Neural crest cell (in vitro differentiated cells): ENCODE measurements at places on chromosomes 5 and 9. TPM values are rescaled to one million over a fixed set of nuclear protein-coding genes. Genes with fewer than 3 reads are reported as not detected.
A peak's percentile ranks its signal among the peaks of the same experiment; 100 is the strongest.

GRCh38 chr5:85479849-85480248 is 1095.2 kb upstream of the EDIL3 start:
- no peak for DNase-seq

- no peak for DNase-seq
Observed at GRCh38 chr9:129934780-129935179, 99.5 kb downstream of the USP20 start.

GRCh38 chr9:126534431-126535186 is 79.1 kb upstream of the LMX1B start:
- no peak for DNase-seq

- no peak for DNase-seq
Observed at GRCh38 chr5:55633574-55634208, 78.4 kb downstream of the SLC38A9 start.

DNA sequence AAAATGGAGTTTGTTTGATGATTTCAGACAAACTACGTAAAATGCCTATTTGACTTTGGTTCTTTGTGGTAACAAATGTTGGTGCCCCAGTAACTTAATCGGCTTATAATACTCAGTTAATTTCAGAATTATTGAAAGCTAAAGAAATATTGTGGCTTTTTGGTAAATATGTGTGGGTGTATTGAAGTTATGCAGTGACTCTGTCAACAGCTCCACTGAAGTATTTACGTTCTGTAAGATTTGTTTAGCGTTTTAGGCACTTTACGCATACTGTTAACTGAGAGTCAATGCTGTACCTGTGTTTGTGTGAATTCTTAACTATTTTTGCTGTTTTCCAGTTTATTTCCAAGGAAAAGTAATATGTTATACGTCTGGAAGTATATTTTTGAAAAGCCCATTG is 2.2 kb downstream of the RAD23B start:
- DNase-seq: no peak

- DNase-seq: no peak
Observed at GRCh38 chr5:112349371-112349770, 69.7 kb downstream of the EPB41L4A start.

- no peak for DNase-seq
Observed at GRCh38 chr5:50365426-50366251, 75.4 kb downstream of the EMB start.

GRCh38 chr9:37904445-37905130 is 661 bp upstream of the SLC25A51 start:
- DNase-seq: no peak

DNA sequence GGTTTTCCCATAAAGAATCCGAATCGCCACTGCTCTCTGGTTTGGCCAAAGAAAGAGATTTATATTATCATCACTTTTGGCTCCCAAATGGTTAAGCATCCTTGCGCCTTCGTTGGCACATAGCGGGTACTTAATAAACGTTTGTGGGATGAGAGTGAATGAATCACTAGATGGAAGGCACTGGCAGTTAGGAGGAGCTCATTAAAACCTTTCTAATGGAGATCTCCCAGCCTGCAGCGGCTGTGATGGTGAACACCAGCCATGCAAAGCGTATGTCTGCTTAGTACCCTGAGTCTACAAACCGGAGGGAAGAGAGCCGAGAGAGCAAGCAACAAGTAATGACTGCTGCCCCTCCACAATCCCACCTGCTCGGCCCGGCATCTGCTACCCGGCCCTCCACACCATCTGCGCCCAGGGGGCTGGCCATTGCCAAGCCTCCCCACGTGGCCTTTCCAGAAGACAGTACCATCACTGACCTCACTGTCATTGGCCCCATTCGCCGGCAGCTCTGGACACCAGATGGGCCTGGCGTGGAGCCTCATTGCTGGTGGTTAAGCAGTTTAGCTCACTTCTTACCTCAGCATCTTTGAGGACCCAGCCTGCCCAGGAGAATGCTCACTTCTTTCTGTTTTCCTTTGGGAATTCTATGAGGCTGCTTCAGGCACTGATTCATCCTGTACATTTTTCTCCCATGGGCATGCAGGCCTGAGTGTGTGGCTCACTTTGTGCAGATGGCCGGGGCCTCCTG is 39.3 kb upstream of the ANKRD33B start:
- no peak for DNase-seq

DNA sequence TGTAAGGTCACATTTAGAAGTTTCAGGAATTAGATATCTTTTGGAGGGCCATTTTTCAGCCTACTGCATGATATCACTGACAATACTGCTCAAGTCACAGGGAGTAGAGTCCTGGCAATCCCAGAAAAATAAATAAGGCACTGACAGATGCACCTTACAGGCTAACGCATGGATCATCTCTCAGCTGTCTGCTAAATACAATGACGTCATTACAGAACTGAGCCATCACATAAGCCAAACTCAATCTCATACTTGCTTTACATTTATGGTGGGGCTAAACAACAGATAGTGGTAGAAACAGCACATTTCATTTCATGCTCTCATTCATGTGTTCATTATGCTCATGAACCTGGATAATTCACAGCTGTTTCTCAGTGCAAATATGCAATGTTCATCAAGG is 243.7 kb downstream of the SEMA5A start:
- no peak for DNase-seq

DNA sequence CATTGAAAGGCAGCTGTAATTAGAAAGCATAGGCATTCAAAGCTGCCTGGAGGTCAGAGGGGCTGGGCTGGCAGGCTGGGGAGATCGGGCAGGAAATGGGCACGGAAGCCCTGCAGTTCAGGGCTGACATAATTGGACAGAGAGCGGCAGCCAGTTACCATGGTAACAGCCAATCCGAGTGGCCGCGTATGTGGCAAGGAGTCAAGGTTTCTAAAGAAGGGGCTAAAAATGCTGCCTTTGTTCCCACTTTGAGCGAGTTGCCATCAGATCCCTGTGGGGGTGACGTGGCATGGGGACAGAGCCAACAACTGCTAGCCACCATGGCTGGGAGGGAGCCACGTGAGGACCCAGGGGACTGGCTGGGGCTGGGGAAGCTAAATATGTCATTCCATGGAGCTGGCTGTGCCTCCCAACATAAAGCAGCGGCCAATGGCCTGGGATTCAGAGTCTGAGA is 44.7 kb upstream of the NDFIP1 start:
- DNase-seq: peak; percentile 57

- DNase-seq: no peak
Observed at GRCh38 chr5:175750511-175750931, 92.7 kb downstream of the HRH2 start.

- no peak for DNase-seq
Observed at GRCh38 chr5:153670101-153670500, 179.6 kb downstream of the GRIA1 start.

GRCh38 chr9:83060556-83060955 is 2.4 kb downstream of the RASEF start:
- DNase-seq: no peak

DNA sequence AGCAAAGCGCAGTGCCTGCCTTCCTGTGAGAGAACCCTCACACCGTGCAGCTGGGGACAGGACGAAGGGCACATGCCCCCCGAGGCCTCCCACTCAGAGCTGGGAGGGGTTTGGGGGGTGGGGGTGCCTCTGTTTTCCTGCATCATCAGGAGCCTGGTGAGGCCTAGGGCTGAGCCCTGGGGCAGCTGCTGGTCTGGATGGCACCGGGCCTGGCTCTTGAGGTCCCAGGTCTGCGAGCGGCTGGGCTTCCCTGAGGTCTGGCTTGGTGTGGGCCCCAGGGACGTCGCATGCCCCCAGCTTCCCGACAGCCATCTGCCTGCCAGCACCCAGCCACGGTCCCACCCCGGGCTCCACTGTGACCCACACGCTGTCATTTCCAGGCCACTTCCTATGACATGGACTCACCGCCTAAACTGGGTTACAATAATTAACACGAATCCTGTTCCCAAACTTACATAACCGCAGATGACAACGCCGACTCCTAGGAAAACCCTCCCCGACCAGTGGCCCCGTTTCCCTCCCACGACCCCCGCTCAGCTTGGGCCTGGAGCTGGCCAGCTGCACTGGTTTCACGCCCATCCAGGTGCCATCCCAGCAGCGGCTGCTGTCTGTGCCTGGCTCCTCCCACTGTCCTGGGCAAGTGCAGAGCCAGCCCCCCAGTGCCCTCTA is 8.7 kb downstream of the NACC2 start:
- no peak for DNase-seq

GRCh38 chr5:16037121-16037845 is 142.3 kb downstream of the MARCHF11 start:
- no peak for DNase-seq

- no peak for DNase-seq
Observed at GRCh38 chr9:4986783-4987182, 1.7 kb downstream of the JAK2 start.

GRCh38 chr5:129541648-129542251 is 81.7 kb downstream of the ADAMTS19 start:
- DNase-seq: no peak

- DNase-seq: no peak
Observed at GRCh38 chr5:3344671-3345070, 251.0 kb upstream of the IRX1 start.

- DNase-seq: no peak
Observed at GRCh38 chr5:68482199-68482598, 266.6 kb downstream of the PIK3R1 start.

- DNase-seq: no peak
Observed at GRCh38 chr5:34740389-34740806, 84.3 kb downstream of the RAI14 start.

- no peak for DNase-seq
Observed at GRCh38 chr5:110362261-110362660, 364.2 kb downstream of the TMEM232 start.

GRCh38 chr5:72602696-72603685 is 95.8 kb upstream of the ZNF366 start:
- no peak for DNase-seq

- no peak for DNase-seq
Observed at GRCh38 chr5:56095579-56096102, 100.9 kb upstream of the IL6ST start.

- DNase-seq: no peak
Observed at GRCh38 chr9:120545701-120546550, 34.0 kb downstream of the CDK5RAP2 start.

DNA sequence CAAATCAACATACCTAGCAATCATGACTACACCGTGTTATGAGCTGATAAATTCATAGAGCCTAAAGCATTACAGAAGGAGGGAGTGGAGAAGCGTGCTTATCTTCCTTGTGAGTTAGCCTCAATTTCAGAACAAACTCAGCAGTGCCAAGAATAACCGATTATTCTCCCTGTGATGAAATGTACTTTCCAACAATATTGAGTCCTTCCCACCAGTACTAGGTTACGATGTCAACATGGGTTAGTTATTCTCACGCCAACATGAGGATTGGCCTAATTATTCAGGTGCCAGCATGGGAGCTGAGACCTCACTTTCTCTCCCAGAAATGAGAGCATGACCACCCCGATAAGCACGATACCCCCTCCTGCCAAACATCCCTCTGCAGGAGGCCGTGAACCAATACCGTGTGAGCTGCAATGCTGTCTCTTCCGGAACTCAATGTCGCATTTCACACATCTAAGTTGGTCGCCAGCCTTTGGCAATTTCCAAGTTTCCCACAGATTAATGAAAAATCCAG is 193.7 kb downstream of the ENC1 start:
- no peak for DNase-seq

DNA sequence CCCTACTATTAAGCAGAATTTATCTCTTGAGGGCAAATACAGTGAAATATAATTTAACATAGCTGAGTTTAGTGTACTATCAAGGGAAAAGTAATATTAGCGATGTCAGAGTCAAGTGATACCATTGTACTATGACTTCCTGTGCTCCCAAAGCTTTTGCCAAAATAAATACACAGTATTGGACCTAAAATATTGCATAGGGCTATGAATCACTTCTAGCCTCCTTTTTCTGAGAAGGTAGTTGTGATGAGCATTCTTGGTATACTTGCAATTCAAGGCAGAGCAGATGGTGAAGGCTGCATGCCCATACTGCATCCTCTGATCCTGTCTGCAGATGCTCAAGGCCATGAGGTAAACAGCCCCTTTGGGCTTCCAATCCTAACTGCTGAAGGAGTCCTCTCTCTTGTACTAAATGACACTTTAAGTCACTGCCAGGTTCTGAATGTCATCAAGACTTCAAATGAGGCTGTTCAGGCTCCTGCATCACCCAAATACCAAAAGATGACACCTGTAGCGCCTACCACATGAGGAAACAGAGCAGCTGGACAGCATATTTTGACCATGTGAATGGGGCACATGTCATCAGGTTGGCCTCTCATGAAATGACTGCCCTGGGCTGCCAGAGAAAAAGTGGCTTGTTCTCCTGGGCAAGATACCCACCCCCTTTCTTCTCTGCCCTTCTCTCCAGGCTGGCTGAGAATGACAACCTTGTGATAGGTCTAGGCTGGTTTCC is 29.7 kb upstream of the PPP2CA start:
- DNase-seq: no peak

GRCh38 chr5:62354028-62354874 is 48.2 kb downstream of the KIF2A start:
- DNase-seq: no peak

DNA sequence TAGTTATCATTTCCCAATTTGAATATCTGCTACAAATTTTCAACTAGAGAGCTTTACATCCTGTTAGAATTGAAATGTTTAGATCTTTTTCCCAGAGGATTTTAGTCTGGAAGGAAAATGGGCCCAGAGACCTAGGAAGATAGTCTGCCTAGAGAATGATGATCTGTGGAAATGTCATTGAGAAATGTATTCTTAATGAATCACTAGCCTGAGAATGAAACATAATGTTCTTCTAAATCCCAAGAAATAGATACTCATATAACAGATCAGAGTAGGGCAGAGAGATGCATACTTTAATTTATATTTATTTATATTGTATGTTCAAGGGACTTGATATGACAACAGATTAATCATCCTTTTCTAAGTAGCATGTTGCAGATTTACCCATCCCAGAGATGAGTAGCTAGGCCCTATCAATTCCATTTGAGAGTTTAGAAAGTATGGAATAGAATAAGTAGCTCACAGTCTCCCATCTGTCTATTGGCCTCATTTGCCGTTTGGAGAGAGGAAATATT is 25.1 kb upstream of the SLC44A1 start:
- DNase-seq: no peak

- DNase-seq: peak; percentile 45
Observed at GRCh38 chr5:36696059-36696673, 89.8 kb downstream of the SLC1A3 start.

DNA sequence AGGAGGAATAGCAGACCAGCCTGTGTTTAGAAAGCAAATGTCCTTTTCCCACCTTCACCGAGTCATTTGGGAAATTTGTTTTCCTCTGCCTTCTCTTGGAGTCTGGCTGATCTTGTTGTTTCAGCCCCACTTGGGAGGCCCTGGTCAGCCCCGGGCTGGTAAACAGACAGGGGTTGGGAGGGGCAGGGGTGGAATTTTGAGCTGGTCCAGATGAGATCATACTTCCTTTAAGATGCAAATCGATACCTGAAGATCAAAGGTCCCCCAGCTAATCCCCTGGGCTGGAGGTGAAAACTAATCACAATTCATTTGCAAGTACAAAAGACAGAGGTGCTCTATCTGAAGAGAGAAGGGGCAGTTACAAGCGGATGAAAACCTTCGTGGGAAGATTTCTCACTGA is 118.4 kb downstream of the PAPPA start:
- DNase-seq: no peak

Gene IRX1
- total RNA-seq: 24.8 and 26.1 TPM in 2 replicates

Gene LRRC19
- not detected in 2 replicates for total RNA-seq

Gene PCDHA1
- 0.07 TPM in 1 of 2 replicates, not detected in the other for total RNA-seq

Gene CAAP1
- 17.8 and 20.8 TPM in 2 replicates for total RNA-seq

Gene MAN1B1
- 50.4 and 54.0 TPM in 2 replicates for total RNA-seq

Gene CDC20B
- total RNA-seq: not detected in 2 replicates

Gene PPP2R2B
- 4.1 and 4.9 TPM in 2 replicates for total RNA-seq

Gene GARIN3
- not detected in 2 replicates for total RNA-seq

Gene EGFL7
- 14.1 and 16.8 TPM in 2 replicates for total RNA-seq

Gene KCNIP1
- total RNA-seq: 0.57 and 0.96 TPM in 2 replicates

Gene TAF11L14
- not detected in 2 replicates for total RNA-seq

Gene NTNG2
- total RNA-seq: 2.4 and 3.6 TPM in 2 replicates

Gene NKD2
- total RNA-seq: 15.6 and 20.6 TPM in 2 replicates

Gene TLX3
- total RNA-seq: 0.51 and 0.52 TPM in 2 replicates
